SJCRH30 (cell line): ENCODE measurements at places on chromosomes 2 and 18. TPM values are rescaled to one million over a fixed set of nuclear protein-coding genes. Genes with fewer than 3 reads are reported as not detected.

MCEE gene
- 11.5 and 12.7 TPM in 2 replicates for total RNA-seq

GRCh38 chr2:38474021-38474456 is 97.0 kb upstream of the ATL2 start:
- no peak for DNase-seq

DNA sequence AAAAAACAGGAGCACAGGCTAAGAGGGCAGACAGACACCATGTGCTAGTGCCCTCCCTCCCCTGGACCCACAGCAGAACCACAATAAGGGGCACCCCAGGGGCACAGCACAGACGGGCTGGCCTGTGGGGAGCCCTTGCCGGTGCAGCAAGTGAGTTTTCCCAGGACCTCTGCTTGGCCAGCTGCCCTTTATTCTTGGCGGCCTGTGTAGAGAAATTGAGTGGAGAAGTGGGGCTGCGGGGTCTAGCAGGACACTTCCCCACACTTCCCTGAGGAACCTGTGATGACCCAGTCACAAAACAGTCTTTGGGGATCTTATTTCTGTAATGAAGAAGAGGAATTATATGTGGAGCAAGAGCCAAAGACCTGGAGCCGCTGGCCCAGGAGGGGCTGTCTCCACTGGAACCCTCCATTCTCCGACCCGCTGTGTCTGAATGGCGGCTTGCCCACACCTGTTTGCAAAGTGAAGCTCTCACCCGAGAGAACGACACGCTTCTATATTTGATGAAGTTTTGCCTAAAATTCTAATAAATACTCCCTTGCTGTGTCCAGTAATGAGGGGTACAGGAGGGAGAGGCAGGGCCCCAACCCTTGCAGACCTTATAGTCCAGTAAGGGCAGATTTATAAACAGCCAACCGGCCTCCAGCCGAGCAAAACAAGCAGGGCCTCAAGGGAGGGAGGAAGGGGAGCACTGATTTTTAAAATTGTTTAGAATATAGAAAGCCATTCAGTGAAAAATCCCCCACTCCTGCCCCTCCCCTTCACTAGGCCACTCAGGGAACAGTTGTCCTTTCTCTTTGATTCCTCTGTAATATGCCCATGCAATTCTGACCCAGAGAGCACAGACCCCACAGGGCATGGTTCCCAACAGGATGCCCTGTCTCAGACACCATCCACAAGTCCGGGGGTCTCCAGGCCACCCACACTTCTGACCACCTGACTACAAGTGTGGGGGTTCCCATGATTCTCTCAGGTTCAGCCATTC is 44.7 kb upstream of the SNED1 start:
- peak; percentile 49 for DNase-seq

DNA sequence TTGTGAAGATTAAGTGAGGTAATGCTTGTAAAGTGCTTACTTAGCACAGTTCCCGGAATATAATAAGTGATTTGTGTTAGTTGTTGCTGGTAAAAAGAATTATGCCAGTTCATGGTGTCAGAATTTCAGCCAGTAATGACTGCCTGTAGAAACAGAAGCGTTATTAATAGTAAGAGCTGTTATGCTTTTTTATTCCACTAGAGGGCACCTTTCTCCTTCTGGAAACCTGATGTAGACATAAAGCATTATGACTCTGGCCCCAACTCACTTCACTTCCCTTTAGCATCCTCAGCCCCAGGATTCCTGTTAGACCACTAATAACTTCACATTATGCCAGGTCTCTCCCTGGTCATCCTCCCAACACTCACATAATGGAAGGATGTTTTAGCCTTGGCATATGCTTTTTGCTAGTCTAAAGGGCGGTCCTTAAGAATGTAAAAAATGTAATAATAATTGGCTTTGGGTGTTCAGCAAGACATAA is 34.9 kb downstream of the C18orf54 start:
- no peak for DNase-seq

- no peak for DNase-seq
Measured at GRCh38 chr18:32621034-32621433, 150.4 kb upstream of the GAREM1 start.

DNA sequence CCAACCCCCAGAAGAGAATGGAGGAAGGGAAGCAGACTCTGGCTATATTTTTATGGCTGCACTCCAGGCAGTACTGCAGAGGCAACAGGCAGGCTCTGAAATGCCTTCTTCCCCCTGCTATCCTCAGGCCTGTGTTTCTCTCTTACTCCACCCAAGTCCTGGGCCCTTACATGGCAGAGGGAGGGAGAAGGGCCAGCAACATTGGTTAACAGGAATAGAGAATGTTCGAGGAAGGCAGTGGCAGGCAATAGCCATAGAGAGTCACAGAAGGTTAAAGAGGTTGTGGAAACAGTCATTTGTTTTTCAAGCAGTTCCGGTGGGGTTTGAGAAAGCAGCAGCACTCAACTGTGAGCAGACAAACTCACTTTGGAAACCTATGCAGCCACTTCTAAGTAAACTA is 15.1 kb upstream of the DARS1 start:
- DNase-seq: no peak

- no peak for DNase-seq
Measured at GRCh38 chr2:127485694-127486071, 40.6 kb downstream of the IWS1 start.
